Activated CD8-positive, alpha-beta memory T cell treated with anti-CD3 and anti-CD28 coated beads, Interleukin-2, amount 50 U/mL, for 48 hours (primary cell): ENCODE measurements at places on chromosomes 5 and 9.

DNA sequence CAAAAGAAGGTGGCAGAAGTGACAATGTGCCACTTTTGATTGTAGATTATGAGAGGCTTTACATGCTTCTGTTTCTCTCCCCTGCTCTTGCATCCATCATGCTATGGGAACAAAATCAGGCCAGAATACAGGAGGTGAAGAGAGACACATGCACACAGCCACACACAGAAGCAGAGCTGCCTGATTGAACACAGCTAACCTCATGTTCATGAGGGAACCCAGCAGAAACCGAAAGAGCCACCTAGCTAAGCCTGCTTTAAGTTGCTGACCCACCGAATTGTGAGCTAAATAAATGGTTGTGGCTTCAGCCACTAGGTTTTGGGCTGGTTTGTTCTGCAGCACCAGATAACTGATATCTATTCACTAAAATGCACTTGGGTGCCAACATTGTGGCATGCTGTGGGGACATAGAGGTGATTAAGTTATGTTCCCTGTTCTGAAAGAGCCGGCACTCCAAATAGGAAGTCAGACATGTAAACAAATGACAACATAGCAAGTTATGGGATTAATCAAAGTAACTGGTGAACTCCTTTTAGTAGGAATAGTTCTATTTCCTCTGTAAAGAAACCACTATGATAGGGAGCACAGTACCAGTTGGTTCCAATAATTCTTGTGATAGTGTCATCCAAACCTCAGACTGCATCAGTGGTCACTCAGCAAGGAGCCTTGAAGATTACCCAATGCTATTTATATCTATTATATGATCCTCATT lies 93.6 kb upstream of the TNC start:
- DNase-seq = no peak

- DNase-seq = no peak
Observed at GRCh38 chr9:89374176-89374575, 55.9 kb downstream of the SECISBP2 start.

DNA sequence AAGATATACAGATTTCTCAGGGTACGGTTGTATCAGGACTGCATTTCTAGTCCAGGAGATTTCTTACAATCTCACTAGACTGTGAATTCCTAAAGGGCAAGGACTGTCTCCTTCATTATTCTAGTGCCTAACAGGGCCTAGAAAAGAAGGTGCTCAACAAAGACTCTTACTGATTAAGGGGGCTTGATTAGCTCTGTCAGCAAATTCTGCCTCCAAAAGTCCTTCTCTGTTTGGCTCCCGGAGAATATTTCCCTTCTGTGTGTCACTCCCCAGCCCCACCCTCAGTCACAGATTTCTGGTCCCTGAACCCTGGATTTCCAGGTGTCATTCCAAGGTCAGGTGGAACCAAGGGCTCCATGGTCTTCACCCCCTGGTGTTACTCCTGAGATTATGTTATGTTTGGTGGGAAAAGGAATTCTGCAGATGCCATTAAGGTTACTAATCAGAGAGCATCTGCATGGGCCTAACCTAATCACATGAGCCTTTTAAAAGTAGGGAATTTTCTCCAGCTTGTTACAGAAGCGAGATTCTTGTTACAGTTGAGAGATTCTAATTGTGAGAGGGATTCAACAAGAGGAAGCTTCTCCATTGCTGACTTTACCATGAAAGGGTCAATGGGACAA lies 167.7 kb upstream of the LHFPL2 start:
- DNase-seq = no peak

DNA sequence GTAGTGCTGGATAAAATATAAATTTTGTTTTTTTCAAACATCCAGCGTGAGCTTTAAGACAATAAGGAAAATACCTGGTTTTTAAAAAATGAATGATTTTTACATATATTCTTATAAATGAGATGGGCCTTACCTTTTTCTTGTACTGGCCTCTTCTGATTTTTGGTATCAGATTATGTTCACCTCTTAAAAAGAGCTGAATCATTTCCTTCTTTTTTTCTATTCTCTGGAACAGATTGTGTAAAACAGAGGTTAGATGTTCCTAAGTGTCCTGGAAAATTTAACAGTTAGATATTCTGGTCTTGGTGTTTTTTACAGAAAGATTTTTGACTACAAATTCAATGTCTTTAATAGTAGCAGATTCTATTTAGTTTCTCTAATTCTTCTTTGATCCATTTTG lies 74.6 kb downstream of the NDUFAF2 start:
- no peak for DNase-seq

- DNase-seq = no peak
Observed at GRCh38 chr9:107905308-107906020, 415.9 kb upstream of the KLF4 start.

DNA sequence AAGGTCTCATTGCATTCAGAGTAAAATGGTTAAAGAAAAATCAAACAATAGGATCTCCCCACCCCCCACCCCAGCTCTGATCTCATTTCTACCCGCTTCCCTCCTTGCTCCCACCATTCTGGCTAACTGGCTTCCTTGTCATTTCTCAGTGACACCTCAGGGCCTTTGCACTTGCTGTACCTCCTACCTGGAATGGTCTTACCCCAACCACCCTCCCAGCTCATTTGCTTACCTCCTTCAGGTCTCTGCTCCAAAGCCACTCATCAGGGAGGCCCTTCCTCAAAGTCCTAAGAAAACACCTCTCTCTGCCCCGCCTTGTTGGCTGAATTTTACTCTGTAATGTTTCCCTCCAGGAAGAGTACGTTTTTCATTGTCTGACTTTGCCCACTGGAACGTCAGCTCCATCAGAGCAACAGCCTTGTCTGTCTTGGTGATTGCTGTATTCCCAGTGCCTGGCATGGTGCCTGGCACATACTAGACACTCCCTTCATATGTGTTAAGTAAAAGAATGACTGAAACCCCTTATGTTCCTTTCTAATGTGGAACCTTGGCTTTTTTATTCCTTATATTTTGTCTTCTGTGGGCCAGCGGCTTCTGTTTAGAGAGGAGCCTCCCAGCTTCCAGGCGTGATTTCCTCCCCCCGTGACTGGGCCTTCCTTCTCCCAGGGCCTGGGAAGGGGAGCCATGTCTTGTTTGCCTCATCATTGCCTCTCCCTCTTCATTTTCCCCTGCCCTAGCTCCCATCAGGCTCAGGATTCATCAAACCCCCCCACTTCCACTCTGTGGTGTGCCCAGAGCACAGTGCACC lies 26.9 kb downstream of the NEURL1B start:
- no peak for DNase-seq
